ENCODE measurements at places on chromosomes 2 and 18.

DNA sequence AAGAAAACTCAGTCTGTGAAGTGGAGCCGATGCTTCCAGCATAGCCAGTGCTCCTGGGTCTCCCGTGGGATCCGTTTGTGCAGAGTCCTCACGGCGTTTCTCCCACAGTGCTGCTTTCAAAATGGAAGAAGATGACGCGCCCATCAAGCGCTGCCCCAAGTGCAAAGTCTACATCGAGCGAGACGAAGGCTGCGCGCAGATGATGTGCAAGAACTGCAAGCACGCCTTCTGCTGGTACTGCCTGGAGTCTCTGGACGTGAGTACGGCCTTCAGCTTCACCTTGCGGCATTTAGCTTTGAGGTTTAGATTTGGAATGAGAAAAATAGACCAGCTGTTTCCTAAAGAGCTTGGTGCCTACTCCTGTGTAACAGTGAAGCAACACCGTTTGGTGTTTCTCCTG, 107.0 kb downstream of the RNF144A start:
- no peak for DNase-seq

- no peak for DNase-seq
These were observed 63.0 kb downstream of the STK25 start for GRCh38 chr2:241445426-241445825.

DNA sequence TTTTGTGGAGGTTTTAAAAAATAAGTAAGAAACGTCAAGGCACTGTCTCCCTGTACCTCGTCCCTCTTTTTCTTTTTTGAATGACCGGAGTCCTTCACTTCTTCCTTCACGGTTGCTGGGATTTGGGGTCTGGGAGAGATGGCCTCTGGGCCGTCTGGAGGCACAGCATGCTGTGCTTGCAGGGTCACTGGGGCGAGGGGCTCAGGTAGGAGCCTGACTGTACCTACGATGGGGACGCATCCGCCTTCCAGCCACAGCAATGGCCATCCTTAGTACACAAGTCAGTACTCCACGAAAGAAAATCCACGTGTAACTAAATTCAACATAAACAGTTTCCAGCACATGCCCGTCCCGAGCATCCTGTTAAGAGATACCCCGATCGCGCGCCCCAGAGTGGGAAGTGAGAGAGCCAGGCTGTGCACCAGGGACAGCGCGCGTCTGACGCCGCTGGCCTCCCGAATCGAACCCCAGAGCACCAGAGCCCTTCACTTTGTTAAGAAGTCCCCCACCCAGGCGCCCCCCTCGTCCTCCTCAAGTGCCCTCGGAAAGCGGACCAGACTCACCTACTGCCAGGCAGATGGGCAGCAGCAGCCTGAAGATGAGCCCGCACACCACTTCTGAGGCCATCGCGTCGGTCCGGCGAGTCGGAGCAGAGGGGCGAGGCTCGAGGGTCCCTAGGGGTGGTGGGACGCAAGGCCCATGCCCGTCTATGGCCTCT, 1.2 kb downstream of the PIEZO2 start:
- no peak for DNase-seq

- DNase-seq, result no peak
These were observed 207.0 kb upstream of the RAB12 start for GRCh38 chr18:8402237-8402636.

DNA sequence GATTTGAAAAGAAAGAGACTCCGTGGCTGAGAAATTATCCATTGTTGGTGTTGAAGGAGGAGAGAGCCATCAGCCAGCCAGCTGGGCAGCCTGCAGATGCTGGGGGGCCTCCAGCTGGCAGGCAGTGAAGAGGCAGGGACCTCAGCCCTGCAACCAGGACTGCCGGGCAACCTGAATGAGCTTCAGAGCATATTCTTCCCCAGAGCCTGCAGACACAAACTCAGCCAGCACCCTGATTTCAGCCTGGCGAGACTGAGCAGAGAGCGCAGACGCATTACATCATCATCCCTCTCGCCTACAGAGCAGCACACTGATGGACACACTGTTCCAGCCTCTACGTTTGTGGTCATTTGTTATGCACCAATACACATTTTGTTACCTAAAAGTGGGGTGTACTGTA, 150.7 kb upstream of the RAB6C start:
- DNase-seq, result no peak

GRCh38 chr18:21998486-21998885, 170.9 kb upstream of the GATA6 start:
- DNase-seq, result no peak

GRCh38 chr2:195779491-195779890, 122.5 kb downstream of the SLC39A10 start:
- no peak for DNase-seq

- no peak for DNase-seq
These were observed 479.4 kb upstream of the ZEB2 start for GRCh38 chr2:144999071-144999875.

DNA sequence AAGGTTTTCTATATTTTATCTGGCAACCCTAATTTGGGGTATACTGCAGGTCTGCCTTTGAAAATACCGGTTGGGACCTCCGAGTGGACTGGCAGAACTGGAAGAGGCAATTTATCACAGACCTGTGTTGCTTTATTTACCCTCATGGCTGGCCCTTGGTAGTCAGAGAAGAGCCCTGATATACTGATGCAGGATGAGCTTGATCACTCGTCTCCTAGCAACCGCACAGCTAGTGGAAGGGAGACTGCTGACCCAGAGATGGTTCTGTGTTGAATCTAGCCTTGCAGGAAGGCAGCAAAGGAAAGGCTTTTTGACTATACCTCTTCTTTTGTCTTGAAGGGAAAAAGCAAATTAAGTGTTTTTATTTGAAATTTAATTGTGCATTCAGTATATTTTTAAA, 154.7 kb downstream of the EML6 start:
- DNase-seq, result no peak

DNA sequence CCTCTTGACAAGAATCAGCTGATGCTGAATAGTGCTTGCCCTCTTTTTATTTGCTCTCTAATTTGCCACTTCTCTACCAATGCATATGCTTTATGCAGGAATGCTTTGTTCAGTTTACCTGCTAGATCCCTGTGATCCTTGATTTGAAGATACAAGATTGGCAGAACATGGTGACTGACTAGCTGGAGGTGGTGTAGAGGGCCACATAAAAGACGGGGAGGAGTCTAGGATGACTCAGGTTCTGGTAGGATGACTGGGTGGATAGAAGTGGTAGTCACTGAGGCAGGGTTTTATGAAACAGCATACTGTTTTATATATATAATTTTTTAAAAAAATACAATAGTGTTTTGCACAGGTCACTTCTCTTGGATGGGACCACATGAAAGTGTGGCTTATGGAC, 6.3 kb upstream of the ADGRF3 start:
- no peak for DNase-seq

GRCh38 chr2:117621326-117621725, 193.2 kb upstream of the DDX18 start:
- no peak for DNase-seq

DNA sequence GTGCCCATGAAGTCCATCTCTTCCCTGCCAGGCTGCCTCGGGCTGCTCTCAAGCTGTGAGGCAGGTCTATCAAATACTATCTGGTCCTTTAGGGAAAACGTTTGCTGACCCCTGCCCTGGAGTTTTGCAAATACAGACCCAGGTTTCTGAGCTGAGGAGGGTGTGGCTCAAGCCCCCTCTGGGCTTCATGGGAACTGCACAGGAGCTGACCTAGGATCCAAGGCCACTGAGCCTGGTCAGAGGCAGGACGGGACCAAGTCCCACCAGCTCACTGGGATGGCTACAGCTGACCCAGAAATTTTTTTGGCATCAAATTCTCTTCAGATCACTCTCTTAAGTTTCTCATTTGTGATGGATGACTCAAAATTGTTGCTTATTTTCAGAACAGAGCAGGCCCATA, 14.1 kb downstream of the ZNF516 start:
- DNase-seq, result no peak

DNA sequence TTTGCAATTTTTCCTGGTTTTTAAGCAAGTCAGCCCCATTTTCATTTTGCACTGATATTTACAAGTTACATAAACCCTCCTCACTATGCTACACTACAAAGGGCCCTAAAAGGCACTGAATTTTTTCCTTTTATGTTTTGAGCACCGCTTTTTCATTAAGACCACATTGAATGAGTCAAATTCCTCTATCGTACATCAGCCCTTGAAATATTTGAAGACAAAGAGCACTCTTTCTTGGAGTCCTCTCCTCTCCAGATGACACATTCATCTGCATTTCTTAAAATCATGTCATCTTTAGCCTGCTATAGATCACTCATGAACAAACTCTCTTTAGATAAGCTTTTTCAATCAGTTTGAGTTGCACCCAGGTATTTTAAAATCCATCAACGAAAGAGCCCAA, 306.6 kb upstream of the SOX11 start:
- no peak for DNase-seq

DNA sequence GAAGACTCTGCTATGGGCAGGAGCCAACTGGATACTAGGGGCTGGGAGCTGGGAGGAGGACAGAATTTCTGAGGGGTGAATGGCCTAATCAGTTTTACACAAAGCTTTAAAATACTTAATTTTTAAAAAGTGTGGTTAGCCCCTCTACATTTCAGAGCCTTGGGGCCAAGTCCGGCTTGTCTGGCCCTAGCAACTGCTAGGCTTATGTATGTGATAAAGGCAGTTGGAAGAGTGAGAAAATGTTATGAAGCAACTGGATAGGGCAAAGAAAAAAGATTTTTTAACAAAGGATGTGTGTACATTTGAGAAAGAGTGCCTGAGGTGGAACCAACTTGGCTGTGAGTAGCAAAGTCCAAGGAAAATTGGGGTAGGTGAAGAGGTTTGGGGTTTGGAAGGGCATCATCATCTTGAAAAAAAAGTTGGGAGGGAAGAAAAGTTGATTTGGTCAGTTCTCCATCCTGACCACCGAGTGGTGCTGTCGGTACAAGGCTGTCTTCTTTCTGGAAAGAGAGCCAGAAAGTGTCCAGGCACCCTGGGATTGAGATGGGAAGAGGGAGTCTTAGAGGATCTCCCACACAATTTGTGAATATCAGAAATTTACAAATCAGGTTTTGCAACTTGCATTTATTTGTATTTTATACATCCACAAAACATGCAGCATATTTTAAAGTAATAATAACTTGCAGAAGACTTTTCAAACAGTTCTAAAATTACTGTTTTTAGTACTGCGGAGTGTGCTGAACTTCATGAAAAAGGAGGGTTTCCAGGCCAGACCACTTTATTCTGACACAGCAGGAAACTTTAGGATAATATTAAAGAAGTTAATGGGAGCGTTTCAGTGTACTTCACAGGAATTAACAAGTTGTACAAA, 10.5 kb upstream of the CDK15 start:
- no peak for DNase-seq

- DNase-seq, result no peak
These were observed 67.3 kb downstream of the CAMKMT start for GRCh38 chr2:44429034-44429433.

GRCh38 chr2:11495844-11496681, 30.1 kb upstream of the E2F6 start:
- DNase-seq, result no peak

DNA sequence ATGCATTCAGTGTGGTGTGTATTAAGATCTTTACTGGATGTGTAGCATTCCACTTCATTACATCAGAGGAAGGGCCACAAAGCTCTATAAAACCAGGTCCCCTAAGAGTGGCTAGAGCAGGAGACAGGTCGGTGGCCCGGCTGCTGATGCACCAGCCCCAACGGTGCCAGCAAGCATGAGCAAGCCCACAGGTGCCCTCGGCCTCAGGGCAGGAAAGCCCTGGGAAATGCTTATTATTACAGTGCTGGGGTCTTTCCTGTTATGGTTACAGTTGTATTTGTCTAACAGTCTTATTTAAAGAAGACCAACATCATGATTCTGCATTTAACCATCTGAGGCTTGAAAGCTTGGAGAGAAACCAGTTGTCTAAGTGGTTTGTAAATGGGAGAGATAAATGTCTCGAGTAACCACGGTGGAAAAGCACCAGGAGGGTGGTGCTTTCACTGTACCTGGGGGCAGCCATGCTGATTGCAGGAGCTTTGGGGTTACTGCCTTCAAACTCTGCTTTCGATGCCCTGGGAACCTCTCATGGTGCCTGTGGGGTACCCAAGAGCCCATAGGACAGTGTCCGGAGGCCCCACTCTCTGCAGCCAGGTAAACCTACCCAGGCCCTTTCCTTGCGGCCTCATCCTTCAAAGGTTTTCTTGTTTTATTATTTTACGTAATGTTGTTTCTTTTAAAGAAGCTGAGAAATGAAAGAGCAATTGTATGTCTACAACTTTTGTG, 133.1 kb downstream of the SH3RF3 start:
- DNase-seq, result no peak

DNA sequence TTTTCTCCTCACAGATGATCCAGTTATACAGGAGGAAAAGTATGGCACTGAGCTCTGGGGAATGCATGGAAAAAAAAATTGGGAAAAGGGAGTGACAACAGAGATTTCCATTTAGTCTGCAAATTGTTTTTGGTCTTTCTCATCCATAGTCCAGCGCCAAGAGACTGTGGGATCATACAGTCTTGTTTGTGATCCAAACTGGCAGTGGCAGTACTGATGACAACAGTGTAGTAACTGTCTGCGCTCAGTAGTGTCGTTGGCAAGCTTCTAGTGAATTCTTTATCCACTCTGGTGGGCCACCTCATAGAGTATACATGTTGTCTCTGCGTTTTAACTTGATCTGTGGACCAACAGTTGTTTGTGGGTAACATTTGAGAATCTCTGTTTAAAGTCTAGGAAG, 37.9 kb downstream of the GALNT1 start:
- no peak for DNase-seq

- no peak for DNase-seq
These were observed 282.3 kb downstream of the MBD5 start for GRCh38 chr2:148303161-148303560.

DNA sequence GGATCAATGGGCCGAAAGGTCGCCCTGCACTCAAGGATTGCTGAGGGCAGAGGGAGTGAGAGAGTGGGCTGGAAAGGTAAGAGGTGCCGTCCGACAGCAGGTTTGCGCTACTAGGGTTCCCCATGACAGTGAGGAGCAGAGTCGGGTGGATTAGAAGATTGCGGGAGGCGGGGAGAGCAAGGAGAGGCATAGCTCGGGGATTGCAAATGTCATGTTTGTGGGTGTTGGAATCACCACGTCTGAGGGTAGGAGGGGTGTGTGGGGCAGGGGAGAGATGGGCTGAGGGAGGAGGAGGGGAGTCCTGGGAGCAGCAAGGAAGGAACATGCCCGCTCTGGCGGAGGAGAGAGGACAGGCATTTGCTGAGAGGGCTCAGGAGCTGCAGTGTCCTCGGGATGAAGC, 81.2 kb downstream of the ZCCHC2 start:
- no peak for DNase-seq

- no peak for DNase-seq
These were observed 19.3 kb downstream of the GPD2 start for GRCh38 chr2:156455361-156455975.

DNA sequence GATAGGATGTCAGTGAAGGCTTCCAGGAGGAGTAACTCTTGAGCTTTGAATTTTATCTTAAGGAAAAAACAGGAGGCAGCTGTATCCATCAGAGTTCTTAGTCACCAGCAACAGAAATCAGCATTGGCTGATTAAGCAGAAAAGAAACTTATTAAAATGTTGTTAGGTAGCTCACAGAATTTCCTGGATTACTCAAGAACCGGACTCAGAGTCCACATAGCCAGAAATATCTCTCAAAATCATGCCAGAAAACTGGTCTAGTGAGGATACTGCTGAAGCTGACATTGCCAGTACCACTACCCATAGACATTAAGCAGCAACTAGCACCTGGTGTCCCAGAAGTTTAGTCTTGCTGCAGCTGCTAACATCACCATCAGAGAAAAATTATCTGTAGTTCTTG, 10.1 kb upstream of the AFTPH start:
- DNase-seq, result no peak
